Activated T-helper 1 cell treated with anti-CD3 and anti-CD28 coated beads, Interleukin-12 subunit alpha, Interleukin-12 subunit beta, Interleukin-2, Interleukin-4 antibody, amounts not matched to agents 30 ng/mL and 10 ng/mL and 1 ng/mL, durations not matched to agents 14 hours and 24 hours and 36 hours (primary cell): ENCODE measurements at places on chromosomes 2 and 18.
A peak's percentile ranks its signal among the peaks of the same experiment; 100 is the strongest.

GRCh38 chr2:12672711-12673315, 43.9 kb upstream of the TRIB2 start:
- no peak for DNase-seq

DNA sequence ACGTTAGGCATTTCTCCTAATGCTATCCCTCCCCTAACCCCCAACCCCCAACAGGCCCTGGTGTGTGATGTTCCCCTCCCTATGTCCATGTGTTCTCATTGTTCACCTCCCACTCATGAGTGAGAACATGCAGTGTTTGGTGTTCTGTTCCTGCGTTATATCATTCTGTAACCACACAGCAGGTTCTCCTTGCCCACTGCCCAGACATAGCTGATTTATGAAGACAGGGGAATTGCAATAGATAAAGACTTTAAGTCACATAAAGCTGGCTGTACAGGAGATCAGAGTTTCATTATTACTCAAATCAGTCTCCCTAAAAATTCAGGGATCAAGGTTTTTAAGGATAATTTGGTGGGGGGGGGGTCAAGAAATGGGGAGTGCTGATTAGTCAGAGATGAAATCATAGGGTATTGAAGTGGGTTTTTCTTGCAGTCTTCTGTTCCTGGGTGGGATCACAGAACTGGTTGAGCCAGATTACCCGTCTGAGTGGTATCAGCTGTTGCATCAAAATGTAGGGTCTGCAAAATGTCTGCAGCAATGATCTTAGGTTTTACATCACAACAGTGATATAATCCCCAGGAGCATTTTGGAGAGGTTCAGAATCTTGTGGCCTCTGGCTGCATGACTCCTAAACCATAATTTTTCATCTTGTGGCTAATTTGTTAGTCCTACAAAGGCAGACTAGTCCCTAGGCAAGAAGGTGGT, 392.1 kb upstream of the KCNJ3 start:
- DNase-seq, result no peak

- no peak for DNase-seq
Observed at GRCh38 chr2:1480671-1481076, 67.4 kb downstream of the TPO start.

DNA sequence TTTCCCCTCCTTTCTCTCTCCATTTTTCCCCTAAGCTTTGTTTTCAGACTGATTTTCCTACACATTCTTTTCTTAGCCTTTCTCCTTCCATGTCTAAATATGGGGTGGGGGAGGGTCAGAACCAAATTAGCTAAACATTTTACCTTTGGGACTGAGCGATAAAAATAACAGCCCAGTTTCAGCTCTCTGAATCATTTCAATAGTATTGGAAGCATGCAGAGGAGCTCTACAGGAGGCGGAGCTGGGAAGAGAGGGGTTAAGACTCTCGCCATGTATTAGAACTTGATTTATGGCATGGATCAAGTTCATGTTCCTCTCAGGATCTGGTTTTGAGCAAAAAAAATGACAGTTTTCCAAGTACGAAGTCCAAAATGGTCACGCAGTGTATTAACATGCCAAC, 109.1 kb downstream of the CPO start:
- no peak for DNase-seq

DNA sequence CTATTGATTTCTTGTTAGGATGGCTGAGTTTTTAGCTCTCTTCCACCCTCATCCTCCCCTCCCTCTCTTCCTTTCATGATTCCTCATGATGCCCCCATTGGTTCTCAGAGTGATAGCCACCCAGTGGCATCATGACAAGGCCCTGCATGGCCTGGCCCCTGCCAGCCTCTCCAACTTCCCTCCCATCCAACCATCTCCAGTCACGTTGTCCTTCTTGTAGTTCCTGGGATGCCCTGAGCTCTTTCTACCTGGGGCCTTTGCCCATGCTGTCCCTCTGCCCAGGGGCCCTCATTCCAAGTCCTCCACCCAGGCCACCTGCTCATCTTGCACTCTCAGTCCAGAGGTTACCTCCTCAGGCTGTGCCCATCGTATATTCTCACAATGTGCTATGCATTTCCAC, 247.5 kb downstream of the TFCP2L1 start:
- no peak for DNase-seq

DNA sequence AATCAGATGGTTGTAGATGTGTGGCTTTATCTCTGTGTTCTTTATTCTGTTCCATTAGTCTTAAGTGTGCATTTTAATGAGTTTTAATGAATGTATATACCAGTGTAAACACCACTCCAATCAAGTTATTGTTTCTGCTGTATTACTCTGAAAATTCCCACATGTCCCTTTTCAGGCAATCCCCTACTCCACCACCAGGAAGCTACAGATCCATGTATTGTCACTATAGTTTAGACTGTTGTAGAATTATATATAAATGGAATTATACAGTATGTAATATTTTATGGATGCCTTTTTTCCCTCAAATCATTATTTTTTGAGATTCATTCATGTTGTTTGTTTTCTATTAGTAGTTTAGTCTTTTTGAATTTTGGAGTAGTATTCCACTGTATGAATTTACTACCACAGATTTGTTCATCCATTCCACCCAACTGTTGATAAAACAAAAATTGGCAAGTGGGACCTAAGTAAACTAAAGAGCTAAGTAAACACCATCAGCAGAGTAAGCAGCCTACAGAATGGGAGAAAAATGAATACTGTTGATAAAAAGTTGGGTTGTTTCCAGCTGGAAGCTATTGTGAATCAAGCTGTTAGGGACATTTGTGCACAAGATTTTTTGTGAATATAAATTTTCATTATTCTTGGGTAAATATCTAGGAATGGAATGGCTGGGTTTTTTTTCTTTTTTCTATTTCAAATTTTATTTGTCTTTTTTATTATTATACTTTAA, 262.0 kb downstream of the CAMKMT start:
- no peak for DNase-seq

DNA sequence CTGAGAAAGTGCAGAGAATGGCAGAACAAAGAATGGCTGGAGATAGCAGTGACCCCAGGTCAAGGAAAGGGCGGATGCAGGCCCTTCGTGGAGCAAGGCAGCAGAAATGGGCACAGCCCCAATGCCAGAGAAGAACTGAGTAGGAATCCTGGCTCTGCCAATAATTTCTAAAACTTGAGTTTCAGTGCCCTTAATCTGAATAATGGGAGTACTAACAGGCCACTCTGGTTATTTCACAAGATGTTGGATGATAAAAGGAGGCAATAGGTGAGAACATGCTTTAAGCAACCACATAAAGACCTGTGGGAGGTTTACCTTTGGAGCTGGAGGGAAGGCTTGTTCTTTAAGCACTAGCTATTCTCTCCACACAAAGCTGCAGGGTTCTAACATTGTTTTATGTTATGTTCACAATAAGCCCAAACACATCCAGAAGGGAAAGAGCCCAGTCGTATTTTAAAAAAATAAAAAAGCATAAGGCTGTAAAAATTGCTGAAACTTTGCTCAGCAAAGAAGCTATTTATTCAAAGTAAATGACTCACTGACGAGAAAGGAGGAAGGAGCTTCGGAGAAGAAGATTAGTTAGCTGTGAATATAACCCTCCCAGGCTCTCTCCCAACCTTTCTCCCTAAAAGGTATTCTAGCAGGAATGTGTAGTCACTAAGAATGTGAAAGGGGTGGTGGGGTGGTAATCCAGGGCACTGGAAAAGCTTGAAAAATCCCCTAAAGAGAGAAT, 470.2 kb downstream of the TXNL1 start:
- no peak for DNase-seq

DNA sequence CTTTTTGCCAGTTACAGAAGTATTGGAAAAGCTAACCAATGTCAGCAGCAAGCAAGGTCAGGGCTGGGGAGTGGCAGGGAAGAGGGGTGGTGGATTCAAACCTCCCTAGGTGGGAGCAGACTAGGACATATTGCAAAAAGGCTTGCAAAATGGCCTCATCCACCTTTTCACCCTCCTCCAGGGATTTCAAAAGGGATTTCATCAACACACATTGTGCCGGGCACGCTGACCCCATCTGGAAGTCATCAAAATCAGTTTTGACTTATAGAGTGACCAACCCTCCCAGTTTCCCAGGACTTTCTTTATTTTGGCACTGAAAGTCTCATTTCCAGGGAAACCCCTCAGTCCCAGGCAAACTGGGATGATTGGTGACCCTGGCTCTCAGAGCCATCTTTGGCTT, 94.7 kb downstream of the BIN1 start:
- no peak for DNase-seq

DNA sequence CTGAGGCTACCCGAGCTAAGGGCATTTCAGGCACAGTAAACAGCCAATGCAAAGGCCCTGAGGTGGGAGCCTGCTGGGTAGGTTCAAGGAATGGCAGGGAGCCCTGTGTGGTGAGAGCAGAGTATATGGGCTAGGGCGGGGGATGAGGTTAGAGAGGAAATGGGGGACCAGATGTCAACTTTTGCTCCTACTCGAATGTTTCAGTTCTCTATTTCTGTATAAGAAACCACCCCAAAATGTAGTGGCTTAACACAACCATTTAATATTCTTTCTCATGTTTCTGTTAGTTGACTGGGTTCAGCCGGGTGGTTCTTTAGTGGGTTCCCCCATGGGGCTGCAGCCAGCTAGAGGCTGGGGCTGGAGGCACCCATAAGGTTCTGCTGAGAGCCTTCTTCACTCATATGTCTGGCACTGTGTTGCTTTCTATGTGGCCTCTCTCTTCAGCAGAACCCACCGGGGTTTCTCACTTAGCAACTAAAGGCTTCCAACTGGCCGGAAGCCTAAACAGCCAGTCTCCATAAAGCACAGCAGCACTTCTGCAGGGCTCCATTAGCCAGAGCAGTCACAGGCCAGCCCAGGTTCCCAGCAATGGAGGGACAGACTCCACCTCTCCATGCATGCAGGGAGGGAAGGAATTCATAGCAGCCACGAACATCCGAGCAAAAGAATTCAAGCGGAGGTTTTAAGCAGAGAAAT, 5.6 kb upstream of the ATOH8 start:
- DNase-seq, result no peak

GRCh38 chr2:66212749-66213148, 222.2 kb upstream of the MEIS1 start:
- DNase-seq, result no peak

- DNase-seq, result no peak
Observed at GRCh38 chr2:39510140-39510539, 73.1 kb upstream of the MAP4K3 start.

GRCh38 chr18:62438402-62438801, 84.4 kb upstream of the ZCCHC2 start:
- DNase-seq, result no peak

- DNase-seq, result no peak
Observed at GRCh38 chr2:69299772-69300516, 87.1 kb downstream of the GFPT1 start.

DNA sequence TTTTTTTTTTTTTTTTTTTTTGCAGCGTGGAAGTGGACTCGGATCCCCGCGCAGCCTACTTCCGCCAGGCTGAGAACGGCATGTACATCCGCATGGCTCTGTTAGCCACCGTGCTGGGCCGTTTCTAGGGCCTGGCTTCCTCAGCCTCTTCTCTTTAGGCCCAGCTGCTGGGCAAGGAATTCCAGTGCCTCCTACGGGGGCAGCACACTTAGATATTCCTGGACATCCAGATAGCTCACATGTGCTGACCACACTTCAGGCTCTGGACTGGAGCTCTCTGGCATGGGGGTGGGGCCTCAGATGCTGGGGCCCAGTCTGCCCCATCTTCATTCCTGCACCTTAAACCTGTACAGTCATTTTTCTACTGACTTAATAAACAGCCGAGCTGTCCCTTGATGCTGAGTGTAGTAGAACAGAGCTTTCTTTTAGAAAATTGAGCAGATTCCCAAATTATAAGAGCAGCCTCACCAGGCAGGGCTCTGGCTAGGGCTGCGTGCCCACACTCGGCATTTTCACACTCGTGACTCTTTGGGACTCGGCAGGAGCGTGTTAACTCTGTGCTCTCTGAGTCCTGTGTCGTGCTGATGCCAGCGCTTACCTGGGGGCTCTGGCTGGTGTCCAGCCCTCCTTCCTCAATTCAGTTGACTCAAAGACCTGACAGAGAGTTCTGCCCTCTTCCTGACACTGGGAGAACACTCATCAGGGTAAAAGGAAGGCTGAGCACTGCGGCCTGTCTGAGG, 19.3 kb downstream of the SLC30A3 start:
- no peak for DNase-seq

GRCh38 chr2:177174486-177174885, 38.1 kb upstream of the HNRNPA3 start:
- DNase-seq, result no peak

DNA sequence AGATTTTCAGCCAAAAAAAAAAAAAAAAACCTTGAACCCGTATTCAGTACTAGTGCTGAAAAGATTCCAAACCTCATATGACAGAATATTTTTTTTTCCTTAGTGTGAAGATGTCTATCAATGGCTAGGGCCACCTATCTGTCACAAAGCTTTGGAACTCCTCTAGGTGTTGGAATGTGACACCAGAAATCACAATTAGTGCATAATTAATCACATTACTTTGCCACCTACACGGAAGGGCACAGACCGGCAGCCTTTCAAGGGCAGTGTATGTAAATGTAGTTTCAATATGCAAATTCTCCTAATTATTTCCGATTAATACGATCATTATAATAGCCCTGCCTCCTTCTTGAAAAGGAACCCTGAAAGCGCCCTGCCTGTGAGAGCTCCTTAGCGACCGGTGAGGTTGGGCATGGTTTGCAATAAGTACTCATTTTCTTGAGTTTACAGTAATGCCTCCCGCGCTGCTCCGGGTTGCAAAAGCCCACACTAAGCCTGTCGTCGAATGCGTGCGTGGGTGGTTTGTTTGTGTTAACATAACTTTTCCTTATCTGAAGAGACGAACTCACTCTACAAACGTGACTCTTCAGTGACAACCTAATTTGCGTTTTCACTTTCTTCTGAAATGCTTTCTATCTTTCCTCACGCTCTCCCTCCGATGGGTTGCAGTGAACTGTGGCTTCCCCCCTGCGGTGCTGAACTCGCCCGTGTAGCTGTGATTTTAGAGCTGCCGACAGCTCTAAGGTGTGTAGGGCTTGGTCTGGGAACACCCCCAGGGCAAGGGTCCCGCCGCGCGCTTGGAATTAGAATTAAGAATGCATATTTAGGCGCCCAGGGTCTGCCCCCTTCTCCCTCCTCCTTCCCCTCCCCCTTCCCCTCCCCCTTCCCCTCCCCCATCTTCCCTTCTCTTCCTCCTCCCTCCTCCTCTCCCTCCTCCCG, 765 bp upstream of the ID2 start:
- peak; percentile 66 for DNase-seq

DNA sequence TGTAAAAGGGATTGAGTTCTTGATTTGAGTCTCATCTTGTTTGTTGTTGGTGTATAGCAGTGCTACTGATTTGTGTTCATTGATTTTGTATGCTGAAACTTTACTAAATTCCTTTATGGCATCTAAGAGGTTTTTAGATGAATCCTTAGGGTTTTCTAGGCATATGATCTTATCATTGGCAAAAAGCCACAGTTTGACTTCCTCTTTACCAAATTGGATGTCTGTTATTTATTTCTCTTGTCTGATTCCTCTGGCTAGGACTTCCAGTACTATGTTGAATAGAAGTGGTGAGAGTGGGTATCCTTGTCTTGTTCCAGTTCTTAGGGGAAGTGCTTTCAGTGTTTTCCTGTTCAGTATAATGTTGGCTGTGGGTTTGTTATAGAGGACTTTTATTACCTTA, 4.8 kb downstream of the ANKAR start:
- no peak for DNase-seq
